ENCODE measurements at places on chromosomes 16 and 17.

DNA sequence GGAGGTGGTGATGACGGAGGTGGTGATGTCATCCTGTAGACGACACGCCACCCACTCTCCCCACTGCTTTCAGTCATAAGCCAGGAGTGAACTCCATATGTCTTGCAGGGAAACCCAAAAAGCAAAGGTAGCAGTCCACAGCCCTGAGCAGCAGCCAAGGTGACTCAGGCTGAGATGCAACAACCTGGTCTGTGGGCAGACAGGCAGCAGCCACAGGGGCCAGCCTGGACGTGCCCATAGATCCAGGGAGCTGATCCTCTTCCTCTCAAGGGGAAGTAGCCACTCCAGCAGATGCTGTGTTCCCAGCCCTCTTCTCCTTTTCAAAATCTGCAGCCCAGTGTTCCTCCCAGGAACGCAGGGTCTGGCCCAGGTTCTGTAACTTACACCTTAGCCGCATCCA, 17.3 kb upstream of the CIITA start:
- DNase-seq = no peak

GRCh38 chr16:66399930-66400329, 27.2 kb upstream of the BEAN1 start:
- no peak for DNase-seq

DNA sequence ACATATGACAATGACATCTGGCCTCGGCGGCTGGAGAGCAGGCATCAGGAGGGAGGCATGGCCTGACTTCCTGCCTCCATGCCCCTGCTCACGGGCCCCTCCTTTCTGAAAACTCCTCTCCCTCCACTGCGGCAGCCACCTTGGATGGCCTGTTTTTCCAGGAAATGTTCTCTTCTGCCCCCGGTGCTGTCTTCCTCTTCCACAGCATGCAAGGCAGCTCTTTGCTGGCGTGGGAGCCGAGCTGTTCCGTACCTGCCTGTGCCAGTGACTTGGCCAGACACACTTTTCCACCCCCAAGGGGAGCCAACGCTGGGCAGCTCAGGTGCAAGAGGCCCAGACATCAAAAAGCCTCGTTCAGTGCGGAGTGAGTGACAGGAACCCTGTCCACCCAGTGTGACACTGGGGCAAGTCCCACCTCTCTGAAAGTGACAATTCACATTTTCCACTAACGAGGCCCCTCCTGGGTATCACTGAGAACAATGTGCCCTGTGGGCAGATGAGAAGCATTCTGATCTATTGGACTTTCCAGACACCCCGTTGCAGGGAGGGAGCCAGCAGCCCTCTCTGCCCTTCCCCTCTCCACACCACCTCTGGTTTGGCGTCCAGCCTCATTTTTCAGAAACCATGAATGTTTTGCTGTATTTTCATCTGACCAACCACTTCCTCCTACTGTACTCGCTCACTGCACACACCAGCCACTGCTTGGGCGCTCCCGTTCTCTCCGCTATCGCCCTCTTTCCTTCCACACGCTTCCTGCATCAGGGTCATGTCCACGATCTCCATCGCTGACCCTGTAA, 31.2 kb downstream of the NSMCE1 start:
- peak; percentile 80 for DNase-seq

GRCh38 chr16:67549240-67549639, 13.1 kb upstream of the CTCF start:
- DNase-seq = no peak

GRCh38 chr16:75208861-75209505, 2.0 kb upstream of the CTRB2 start:
- peak; percentile 15 for DNase-seq

DNA sequence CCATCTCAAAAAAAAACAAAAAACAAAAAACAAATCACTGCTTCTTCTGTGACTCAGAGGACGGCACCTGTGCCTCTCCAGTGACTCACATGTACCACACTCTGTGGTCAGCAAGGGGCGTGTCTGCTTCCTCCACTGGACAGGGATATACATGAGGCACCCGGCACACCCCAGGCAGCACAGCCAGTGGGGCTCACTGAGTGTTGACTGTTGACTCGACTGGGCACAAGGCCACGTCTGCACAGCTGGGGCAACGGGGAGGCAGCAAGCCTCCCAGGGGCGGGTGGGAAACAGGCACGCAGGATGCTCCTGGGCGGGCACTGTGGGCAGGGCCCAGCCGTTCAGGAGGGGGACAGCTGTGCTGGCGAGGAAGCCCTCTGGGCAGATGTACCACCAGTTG, 64.1 kb downstream of the TIMM22 start:
- DNase-seq = no peak

GRCh38 chr17:82217530-82218204, 5.0 kb upstream of the CCDC57 start:
- no peak for DNase-seq

DNA sequence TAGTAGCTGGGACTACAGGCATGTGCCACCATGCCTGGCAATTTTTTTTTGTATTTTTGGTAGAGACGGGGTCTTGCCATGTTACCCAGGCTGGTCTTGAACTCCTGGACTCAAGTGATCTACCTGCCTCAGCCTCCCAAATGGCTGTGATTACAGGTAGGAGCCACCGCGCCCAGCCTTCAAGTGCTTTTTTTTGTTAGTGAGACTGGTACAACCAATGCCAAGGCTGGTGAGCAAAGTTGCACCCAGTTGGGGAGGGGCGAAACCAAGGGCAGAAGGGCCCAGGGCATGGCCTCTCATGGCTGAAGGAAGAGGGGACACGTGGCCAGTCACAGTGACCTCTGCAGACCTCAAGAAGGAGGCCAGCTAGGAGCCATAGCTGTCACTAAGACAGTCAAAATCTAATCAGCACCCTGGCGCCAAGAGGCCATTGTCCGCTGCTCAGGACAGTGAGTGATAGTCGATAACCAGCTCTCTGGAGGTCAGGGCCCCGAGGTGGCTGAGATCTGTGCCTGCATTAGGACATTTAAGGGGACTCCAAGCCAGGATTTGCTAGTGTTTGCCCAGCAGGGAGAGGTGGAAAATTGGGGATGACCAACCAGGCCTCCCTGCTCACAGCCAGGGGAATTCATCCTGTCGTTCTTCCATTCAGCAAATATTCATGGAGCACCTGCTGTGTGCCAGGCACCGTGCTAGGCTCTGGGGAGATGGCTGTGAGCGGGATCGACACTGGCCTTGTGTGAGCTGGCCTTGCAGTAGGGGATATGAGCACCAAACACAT, 10.2 kb downstream of the IL4R start:
- no peak for DNase-seq

DNA sequence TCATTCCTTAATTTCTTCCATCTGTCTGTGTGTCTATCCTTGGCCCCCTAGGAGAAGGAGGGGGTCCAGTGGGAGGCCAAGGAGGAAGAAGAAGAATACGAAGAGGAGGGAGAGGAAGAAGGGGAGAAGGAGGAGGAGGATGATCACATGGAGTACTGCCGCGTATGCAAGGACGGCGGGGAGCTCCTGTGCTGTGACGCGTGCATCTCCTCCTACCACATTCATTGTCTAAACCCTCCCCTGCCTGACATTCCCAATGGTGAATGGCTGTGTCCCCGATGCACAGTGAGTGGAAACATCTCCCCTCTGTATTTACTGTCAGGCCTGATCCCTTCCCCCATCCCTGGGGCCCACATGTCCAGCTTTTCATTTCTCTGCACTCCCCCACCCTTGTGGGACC, 6.3 kb downstream of the CHD3 start:
- no peak for DNase-seq

DNA sequence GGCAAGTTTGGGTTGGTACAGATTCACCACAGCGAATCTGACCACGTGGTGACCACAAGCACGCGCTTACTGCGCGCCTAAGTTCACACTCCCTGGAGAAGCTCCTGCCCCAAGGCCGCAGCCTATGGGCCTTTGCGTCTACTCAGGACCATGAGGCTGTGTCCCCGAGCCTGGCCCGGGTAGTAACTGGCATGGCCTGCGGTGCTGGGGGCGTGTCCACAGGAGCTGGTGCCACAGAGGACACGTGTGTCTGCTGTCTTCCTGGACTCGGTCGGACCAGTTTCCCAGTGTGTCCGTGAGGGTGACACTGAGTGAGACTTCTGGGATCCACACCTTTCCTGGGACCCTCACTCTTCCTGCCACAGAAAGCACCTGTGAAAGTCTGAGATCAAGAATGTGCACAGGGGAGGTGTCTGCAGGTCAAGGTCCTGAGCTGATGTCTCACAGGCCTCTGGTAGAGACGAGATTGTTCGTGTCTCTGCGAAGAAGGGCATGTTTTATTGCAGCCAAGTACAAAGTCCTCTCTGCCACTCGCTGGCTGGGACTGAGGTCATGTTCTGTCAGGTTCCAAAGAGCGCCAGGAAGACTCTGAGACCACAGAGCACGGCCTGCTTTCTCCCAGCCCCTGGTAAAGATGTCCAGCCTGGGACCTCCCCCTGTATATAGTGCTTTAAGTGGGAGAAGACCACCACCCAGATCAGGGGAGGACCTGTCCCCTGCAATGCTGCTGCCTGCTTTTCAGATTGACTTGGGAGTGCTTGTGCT, 25.2 kb upstream of the CAPN15 start:
- no peak for DNase-seq

- no peak for DNase-seq
Observed at GRCh38 chr16:55039511-55039910, 108.8 kb downstream of the IRX5 start.

GRCh38 chr16:78607465-78607864, 508.0 kb downstream of the WWOX start:
- DNase-seq = no peak

DNA sequence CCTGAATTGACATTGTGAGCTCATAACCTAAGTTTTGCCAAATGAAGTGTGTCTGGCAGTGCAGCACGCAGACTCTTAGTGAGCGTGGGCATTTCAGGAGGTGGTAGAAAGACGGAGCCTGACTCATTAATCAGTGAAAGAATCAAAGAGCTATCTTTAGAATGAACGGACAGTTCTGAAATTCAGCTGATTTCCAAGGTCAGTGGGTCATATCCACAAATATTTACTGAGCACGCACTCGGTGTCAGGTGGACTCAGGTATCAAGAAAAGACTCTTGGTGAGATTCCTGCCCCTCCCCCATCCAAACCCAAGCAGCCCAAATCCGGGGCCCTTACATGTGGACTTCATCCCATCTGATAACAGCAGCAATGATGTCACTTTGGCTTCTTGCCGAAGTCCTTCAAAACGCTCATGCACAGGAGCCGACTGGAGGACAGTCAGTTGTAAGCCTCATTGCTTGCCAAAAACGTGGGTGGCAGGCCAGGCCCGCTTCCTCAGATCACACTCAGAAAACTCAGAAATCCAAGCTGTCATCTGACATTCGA, 185.8 kb downstream of the HS3ST3A1 start:
- no peak for DNase-seq

- DNase-seq = peak; percentile 42
Observed at GRCh38 chr16:67170949-67171649, 761 bp downstream of the NOL3 start.

DNA sequence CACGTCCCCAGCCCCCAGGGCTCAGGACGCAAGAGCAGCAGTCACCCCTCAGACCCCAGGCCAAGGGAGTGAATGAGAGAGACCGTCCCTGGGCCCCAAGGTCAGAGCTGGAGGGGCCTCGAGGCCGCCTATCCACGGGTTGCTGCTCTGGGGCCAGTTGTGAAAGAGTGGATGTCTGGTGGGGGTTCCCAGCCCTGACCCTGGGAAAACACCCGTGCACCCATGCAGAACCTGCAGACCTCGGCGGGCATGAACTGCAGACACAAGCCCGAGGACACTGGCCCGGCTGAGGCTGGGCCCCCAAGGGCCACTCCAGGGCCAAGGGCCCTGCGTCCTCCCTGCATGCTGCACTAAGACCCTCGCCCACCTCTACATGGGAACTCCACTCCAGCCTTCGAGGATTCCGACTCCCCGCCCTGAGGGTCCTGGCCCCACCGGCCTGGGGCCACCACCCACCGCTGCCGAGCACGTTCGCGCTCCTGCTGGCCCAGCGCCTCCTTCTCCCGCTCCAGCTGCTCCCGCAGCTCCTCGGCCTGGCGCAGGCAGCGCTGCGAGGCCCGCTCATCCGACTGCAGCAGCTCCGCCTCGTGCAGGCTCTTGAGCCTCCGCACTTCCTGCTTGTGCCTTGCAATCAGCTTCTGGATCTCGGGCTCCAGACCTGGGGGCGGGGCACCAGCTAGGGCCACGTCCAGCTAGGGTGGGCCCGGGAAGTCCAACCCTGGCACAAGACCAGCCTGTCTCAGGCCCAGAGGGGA, 27.6 kb upstream of the AATK start:
- peak; percentile 71 for DNase-seq

DNA sequence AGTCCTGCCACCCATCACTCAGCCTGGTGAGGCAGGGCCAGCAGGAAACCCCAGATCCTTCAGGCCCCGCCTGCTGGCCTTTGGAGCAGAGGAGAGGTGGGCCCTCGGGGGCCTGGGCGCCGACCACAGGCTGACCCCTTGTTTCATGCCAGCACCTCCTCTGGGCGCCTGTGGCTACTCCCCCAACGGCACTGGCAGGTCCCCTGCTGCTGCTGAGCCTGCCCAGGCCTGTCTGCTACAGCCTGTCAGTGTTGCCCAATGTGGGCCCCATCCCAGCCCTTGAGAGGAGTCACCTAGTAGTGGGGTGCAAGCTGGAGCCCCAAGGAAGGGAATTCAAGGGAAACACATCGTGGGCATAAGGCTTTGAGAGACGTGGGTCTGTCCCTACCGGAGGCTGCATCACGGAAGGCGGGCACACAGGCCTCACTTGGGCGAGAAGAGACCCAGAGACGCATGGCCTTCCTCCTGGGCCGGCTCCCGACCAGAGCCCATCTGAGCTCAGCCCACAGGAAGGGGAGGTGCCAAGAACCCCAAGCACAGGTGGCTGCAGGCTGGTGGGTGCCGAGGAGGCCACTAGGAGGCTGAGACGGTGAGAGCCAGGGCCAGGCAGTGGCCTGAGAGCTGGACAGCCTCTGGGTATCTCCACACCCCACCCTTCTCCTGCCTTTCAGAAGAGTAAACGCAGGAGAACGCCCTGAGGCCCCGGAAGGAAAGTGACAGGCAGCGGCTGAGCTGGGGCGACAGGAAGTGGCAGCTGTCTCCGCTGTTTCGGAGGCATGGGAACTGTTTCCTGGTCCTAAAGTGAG, 8.0 kb upstream of the FASN start:
- peak; percentile 92 for DNase-seq

DNA sequence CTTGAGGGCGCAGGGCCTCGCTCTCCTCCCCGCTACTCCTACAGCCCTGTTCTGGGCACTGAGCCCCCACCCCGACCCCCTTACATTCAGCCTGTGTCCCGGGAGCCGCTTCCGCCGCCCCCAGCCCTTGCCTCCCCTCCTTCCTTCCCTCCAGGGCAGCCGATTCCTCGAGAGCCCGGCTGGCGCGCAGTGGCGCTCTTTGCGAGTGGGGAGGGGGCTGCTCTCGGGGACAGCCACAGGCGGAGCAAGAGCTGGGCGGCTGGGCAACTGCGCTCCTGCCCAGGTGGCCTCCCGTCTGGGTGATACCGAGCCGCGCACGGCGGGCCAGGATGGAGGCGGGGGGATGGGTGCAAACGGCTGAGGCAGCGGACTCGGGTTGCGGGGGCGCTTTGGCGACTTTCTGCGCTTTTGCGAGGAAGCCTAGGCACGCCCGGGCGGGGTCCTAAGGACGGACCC, 1.2 kb downstream of the MMP15 start:
- no peak for DNase-seq

DNA sequence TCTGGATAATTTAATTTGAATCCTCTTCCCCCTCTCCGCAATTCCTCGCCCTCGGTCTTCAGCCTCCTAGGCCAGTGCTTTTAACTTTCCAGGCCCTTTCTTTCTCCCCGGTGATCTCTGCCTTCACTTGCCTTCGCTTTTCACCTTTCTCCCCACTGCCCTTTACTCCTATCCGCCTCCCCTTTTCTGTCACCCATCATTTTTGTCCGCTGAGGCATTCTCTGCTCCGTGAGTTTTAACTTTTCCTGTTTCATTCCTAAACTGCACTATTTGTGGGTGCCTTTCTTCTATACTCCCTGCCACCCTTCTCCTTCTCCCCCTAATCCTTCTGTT, 729 bp downstream of the LONP2 start:
- DNase-seq = no peak

- peak; percentile 83 for DNase-seq
Observed at GRCh38 chr17:2064980-2065785, 10.3 kb downstream of the HIC1 start.
